ENCODE measurements at places on chromosomes 16 and 17. TPM values are rescaled to one million over a fixed set of nuclear protein-coding genes. Genes with fewer than 3 reads are reported as not detected.

The NOG gene
- total RNA-seq = 0.99 TPM

The SLC2A4 gene
- under 0.01 TPM for total RNA-seq

The TMEM231 gene
- total RNA-seq = 4.1 TPM

- no peak for DNase-seq
- no peaks in the 10 kb centered on the region for H3K27me3 ChIP-seq
- no peaks in the 10 kb centered on the region for H3K4me1 ChIP-seq
- H3K4me3 ChIP-seq = no peak overlapping the region
- peaks cover 5% of the 10 kb centered on the region for H3K36me3 ChIP-seq
Observed at GRCh38 chr17:36550491-36551417, 6.0 kb downstream of the GGNBP2 start.

DNA sequence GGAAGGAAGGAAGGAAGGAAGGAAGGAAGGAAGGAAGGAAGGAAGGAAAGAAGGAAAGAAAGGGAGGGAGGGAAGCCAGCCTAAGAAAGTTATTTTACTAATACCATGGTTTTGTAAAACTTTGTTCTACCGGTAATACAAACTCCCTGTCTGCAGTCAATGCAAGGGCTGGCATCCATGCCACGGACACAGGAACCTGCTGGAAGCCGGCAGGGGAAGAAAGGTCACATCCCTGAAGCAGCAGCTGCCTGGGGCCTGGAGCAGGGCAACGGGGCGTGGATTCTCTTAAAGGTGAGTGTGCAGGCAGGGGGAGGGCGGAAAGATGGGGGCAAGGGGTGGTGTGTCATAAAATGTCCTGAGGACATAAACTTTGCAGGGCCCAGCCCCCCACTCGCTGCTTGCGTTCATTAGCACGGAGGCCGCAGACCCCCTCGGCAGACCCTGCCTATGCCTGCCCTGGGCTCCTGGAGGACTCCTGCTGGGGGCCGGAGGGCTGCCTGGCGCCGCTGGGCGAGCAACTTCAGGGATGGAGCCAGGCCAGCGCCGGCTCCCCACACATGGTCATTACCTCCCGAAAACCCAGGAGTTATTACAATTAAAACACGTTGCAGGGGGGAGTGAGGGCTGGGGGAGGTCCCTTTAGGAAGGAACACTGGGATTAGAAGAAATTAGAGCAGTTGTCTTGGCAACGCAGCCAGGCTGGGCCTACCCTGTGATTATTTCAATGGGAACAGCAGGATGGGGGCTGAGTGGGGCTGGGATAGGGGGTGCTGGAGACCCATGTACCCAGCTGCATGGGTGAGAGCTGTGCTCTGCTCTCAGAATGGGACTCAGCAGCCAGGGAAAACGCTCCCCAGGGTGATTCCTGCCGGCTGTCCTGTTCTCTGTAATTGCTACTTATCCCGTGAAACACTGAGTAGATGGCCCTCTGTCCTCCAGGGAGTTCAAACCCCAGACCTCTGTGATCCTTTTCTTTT, 257.9 kb downstream of the SOX9 start:
- no peak overlapping the region for H3K4me3 ChIP-seq
- no peaks in the 10 kb centered on the region for H3K36me3 ChIP-seq
- no peak for DNase-seq

DNA sequence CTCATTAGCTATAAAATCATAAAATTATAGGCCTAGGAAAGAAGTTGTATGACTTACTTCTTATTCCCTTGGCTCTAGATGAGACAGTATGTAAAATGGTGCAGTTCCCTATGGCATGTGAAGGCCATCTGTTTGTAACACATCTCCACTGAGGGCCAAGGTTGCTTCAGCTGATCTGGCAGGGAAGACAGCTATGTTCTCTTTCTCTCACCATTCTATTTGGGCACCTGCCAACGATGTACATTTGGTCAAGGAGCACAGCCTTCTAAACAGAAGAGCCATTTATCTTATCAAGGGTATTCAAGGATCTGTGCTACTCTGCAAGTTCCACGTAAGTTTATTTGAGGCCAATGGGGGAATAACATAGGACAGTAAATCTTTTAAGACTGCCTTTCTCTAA, 129.8 kb upstream of the TOM1L1 start:
- no peaks in the 10 kb centered on the region for H3K4me1 ChIP-seq
- H3K4me3 ChIP-seq = no peak overlapping the region
- no peaks in the 10 kb centered on the region for H3K36me3 ChIP-seq
- no peak overlapping the region for H3K27ac ChIP-seq
- H3K27me3 ChIP-seq = no peaks in the 10 kb centered on the region

GRCh38 chr17:39996800-39997199, 16.2 kb downstream of the PSMD3 start:
- no peak overlapping the region for H3K4me3 ChIP-seq
- peaks cover 20% of the 10 kb centered on the region for H3K36me3 ChIP-seq
- H3K4me1 ChIP-seq = no peaks in the 10 kb centered on the region
- DNase-seq = no peak
